ENCODE measurements at places on chromosomes 3 and 15.

DNA sequence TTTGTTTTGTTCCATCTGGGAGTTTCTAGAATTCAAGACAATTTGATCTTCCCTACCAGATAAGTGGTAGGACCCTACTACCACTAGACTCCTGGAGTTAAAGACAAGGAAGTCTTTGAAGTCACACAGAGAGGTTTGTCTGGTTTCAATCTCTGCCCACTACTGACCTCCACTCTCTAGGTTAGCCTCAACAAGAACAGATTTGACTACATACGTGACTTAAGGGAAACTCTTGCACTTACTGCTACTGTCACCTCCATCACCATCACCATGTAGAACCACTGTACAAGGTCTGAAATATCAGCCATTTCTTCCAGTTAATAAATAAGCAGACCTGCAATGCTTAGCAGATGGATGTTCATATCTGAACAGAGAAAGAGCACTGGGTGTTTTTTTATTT, 148.3 kb upstream of the ARHGEF26 start:
- DNase-seq: no peak

DNA sequence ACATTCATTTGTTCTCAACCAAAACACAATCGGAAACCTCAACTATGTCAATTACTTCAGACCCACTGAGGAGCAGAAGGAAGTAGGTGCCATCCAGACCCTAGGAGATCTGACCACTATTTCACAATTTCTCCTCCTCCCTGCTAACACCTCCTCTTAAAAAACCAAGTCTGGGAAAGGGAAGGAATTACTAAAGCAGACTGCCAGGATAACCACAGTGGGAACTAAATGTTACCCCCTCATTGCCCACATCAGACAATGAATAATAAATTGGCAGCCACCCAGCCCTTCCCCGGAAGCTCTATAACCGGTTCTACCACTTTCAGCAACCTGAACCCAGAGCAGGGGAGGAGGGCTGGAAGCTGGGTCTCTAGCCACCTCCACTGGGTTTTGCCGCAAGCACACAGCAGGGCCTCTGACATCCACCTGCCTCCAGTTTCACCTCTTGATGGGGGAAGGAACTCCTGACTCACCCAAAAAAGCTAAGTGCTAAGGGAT, 17.6 kb downstream of the C15orf62 start:
- DNase-seq: peak; percentile 98

- DNase-seq: no peak
These were observed 122.3 kb downstream of the MEGF11 start for GRCh38 chr15:66131200-66131599.

DNA sequence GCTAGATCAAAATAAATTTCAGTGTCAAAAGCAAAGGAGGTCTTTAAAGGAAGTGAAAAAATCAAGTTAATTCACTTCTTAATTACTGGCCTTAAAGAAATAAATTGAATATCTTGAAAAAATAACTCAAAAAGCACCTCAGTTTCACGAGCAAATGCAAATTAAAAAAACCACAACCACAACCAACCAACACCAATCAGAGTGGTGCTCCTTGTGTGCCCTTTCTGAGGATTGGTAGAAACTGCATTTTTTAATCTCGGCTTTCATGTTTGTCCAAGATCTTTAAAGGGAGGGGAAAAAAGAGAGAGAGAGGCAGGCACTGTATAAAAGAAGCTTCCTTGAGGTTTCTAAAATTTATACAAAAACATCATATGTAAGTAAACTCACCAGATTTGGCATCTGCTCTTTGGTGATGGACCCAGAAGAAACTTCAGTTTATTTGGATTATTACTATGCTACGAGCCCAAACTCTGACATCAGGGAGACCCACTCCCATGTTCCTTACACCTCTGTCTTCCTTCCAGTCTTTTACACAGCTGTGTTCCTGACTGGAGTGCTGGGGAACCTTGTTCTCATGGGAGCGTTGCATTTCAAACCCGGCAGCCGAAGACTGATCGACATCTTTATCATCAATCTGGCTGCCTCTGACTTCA, at the start of gene GPR15:
GPR15 (plus strand) TSS at position 357 of the 653 bp plus-strand sequence; CDS start at position 413, 56 bp downstream.
- DNase-seq: no peak

- DNase-seq: no peak
These were observed 51.8 kb upstream of the B3GALNT1 start for GRCh38 chr3:161156936-161157335.

DNA sequence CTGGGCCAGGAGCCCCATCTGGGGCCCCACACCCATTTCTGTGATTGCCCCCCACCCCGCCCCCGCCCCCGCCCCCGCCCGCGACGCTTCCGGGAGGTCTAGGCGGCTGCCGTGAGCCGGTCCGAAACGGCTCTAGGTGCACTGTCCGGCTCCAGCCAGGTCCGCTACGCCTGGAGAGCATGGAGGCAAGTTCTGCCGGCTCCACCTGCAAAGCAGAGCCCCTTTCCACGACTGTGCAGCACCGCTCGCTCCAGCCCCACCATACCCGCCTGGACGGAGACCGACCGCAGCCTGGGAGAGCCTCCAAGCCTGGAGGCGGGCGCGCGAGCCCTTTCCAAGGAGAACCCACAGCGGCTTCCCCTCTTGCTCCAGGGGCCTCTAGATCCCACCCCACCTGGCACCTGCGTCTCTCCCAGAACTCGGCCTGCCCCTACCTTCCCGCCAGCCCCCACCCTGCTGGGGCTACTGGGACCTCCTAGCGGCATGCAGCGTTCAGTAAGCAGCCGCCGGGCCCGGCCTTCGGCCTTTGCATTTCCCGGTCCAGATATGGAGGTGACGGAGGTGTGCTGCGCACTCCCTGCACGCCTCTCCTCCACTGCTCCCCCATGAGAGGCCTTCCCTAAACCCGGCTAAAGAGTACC, 66.2 kb downstream of the KLF13 start:
- no peak for DNase-seq

DNA sequence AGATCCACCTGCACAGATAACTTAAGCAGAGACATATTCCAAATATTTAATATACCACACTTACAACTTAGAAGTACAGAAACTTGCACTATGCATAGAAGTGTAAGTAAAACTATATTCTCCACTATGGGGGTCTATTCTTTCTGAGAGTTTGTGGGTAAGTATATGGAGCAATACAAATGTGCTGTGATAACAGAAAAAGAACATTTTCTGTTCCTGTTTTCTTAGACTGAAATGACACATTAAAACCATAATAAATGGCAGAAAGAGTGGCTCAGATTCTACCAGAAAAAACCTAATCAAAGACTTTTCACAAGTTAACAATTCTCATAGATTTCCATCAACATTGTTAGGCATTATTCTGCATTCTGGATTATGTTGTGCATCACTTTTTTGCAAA, 96.6 kb upstream of the WNT7A start:
- DNase-seq: no peak

GRCh38 chr3:36418296-36418695, 38.0 kb downstream of the STAC start:
- DNase-seq: no peak

DNA sequence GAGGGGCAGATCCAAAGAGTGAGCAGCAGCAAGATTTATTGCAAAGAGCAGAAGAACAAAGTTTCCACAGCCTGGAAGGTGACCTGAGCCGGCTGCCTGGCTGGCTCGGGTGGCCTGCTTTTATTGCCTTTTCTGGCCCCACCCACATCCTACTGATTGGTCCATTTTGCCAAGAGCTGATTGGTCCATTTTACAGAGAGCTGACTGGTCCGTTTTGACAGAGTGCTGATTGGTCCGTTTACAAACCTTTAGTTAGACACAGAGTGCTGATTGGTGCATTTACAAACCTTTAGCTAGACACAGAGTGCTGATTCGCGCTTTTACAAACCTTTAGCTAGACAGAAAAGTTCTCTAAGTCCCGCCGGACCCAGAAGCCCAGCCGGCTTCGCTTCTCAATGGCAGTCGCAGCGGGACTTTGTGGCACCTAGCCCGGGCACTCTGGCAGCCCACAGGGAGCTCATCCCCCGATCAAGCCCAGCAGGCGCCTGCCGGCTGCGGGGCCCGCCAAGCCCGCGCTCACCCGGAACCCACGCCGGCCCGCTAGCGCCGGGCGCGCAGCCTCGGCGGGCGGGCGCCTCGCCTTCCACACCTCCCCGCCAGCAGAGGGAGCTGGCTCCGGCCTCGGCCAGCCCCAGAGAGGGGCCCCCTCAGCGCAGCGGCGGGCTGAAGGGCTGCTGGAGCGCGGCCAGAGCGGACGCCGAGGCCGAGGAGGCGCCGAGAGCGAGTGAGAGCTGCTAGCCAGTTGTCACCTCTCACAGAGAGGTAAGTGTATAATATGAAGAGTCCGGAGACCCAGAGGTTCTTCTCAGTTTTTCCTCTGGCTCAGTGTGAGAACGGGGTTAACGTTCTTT, 339.2 kb downstream of the CHL1 start:
- DNase-seq: no peak

GRCh38 chr3:78183906-78184599, 1144.2 kb downstream of the ROBO2 start:
- peak; percentile 71 for DNase-seq

DNA sequence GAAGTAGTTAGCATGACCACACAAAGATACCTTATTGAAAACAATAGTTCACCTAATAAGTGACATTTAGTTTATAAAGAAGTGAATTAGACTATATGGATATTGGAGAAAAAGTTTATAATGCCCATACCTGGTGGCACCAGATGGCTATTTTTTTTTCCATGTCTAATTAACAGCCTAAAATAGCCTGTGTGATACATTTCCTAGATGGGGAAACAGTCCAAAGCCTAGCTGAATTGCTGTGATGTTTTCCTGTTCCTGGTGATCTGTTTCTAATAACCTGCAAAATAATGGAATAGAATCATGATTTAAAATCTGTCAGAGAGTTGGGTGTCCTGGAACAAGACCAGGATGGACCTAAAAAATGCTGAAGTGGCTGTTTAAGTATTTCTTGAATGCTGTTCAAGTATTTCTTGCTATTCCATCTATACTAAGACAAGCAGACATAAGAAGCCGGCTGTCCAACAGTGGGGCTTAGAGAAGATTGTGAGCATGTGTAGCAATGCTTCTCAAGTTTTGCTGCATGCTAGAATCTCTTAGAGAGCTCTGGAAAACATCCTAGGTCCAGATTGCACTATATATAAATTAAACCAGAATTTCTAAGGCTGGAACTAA, 31.3 kb downstream of the LRRC3B start:
- DNase-seq: no peak

- no peak for DNase-seq
These were observed 13.7 kb downstream of the FOXB1 start for GRCh38 chr15:60017538-60018520.

GRCh38 chr3:130527426-130527825, 10.4 kb downstream of the COL6A6 start:
- no peak for DNase-seq

- DNase-seq: no peak
These were observed 479.8 kb downstream of the NAALADL2 start for GRCh38 chr3:175338775-175339535.

DNA sequence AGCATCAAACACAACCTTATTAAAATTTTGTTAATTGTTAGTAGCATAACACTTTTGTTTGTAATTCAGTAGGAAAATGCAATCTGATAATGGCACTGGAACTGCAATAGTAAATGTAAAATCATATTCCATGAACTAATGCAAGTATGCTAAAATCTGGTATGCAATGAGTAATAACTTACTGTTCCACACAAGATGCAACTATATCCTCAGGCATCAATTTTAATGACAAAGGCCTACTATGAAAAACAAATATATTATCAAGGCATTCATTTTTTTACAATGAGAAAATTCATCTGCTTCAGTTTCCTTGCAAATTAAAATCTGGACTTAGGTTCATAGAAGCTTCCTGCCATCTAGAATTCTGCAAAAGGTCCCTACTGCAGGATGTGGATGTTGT, 1.4 kb upstream of the NSMCE3 start:
- no peak for DNase-seq

- DNase-seq: no peak
These were observed 51.0 kb downstream of the TRANK1 start for GRCh38 chr3:36893826-36894225.

- DNase-seq: no peak
These were observed 17.5 kb downstream of the SLC9A9 start for GRCh38 chr3:143830786-143831185.

- DNase-seq: no peak
These were observed 37.0 kb downstream of the PARP16 start for GRCh38 chr15:65249641-65250040.

GRCh38 chr3:11077466-11077865, 76.8 kb upstream of the HRH1 start:
- DNase-seq: no peak

DNA sequence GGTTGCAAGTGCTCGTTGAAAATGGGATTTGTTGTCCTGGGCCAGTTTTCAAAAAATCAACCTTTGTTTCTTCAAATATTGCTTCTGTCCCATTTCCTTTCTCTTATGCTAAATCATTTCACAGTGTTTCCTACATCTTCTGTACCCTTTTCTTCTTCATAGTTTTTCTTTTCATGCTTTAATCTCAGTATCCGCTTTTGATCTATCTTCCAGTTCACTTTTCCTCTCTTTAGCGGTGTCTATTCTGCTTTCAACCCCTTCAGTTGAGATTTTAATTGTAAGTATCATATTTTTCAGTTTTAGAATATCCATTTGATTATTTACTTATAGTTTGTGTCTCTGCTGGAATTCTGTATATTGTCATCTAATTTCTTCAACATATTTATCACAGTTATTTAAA, 311.7 kb upstream of the TPM1 start:
- no peak for DNase-seq

DNA sequence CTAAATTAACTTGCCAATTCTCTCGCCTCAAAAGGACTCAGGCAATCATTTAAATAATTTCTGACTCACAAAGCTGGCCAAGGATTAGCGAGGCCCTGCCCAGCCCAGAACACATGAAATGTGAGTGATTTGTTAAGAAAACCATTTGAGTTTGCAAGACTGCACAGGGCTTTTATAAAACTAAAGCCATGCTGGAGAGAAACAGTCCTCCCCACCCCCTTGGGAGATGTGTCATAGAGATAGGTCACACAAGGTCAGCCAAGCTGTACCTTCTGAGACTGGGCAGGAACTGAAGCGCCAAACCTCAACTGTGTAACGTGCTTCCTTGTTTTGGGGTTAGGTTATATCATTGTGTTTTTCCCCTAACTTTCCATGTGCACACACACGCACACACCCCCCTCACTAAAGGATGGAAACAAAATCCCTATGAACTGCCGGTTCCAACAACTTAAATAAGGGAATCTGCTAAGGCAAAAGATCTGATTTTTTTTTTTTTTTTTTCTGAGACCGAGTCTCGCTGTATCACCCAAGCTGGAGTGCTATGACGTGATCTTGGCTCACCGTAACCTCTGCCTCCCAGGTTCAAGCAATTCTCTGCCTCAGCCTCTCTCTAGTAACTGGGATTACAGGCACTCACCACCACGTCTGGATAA, 8.1 kb downstream of the SPATA12 start:
- no peak for DNase-seq

- DNase-seq: no peak
These were observed 4.5 kb downstream of the SLC49A4 start for GRCh38 chr3:122799322-122799721.

DNA sequence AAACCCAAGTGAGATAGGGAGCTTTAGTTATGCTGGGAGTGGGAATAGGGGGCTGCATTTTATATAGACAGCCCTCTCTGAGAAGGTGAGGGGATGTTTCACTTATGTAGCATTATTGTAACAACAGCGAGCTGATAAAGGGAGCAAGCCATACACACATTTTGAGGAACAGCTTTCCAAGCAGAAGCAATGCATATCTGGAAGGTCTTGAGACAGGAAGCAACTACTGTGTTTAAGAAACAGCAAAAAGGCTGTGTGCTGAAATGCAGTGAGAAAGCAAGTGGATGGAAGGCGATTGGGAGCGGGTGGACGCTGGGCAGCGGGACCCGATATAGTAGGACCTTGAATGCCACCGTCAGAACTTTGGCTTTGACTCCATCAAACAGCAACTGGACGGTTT, 155.9 kb upstream of the TBL1XR1 start:
- no peak for DNase-seq
